ENCODE measurements at places on chromosomes 1 and 21. TPM values are rescaled to one million over a fixed set of nuclear protein-coding genes. Genes with fewer than 3 reads are reported as not detected.

The TACSTD2 gene
- total RNA-seq, result not detected

The PLPP3 gene
- total RNA-seq, result 25.0 TPM

The OR2T33 gene
- total RNA-seq, result not detected

The TNFRSF1B gene
- 0.58 TPM for total RNA-seq

The PRDX1 gene
- total RNA-seq, result 1,895 TPM

The MTX1 gene
- total RNA-seq, result 77.3 TPM

The ARHGAP29 gene
- 11.2 TPM for total RNA-seq

The DHRS3 gene
- 49.2 TPM for total RNA-seq

The FCGR2B gene
- total RNA-seq, result not detected

The LRRIQ3 gene
- total RNA-seq, result 0.87 TPM

The MAP1LC3C gene
- not detected for total RNA-seq

The AMPD1 gene
- total RNA-seq, result not detected

The ADCY10 gene
- total RNA-seq, result not detected

The OSCP1 gene
- 7.4 TPM for total RNA-seq

The KRTAP10-11 gene
- not detected for total RNA-seq

The CRNN gene
- total RNA-seq, result not detected

The SPRR2B gene
- total RNA-seq, result not detected

The SLX9 gene
- 40.0 TPM for total RNA-seq

The LCE3E gene
- total RNA-seq, result 0.12 TPM

The TCHH gene
- 0.25 TPM for total RNA-seq

The PM20D1 gene
- not detected for total RNA-seq

The HES4 gene
- 60.9 TPM for total RNA-seq

The NCAM2 gene
- not detected for total RNA-seq

The VAMP3 gene
- 70.8 TPM for total RNA-seq

The S100A7A gene
- not detected for total RNA-seq

The EVA1C gene
- total RNA-seq, result 55.6 TPM

The EIF4G3 gene
- 16.4 TPM for total RNA-seq

The RXFP4 gene
- total RNA-seq, result not detected

The C2CD4D gene
- not detected for total RNA-seq

The BPNT1 gene
- 15.2 TPM for total RNA-seq

The UCK2 gene
- 123 TPM for total RNA-seq
